NCI-H2081 (cell line): ENCODE measurements at places on chromosomes 1 and 21.
A peak's percentile ranks its signal among the peaks of the same experiment; 100 is the strongest.

GRCh38 chr21:43361127-43361492 is 65.8 kb downstream of the SIK1 start:
- DNase-seq: no peak

- peak; percentile 19 for DNase-seq
Observed at GRCh38 chr21:26844258-26845065, 747 bp downstream of the ADAMTS1 start.

DNA sequence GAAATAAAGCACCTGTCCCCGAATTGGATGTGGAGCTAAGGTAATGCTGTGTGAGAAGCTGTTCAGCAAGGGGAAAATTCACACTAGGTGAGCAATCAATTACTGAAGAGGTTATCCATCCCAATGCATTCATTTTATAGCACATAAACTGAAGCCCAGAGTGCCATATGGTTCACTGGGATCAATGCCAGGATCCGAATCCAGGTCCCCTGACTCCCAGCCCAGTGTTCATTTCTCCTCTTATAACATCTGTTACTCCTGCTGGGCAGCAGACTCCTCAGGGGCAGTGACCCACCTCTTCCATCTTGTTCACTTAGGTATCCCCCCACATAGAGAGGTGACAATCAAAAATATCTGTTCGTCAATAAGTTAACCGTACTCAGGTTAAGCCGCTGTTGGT is 13.2 kb upstream of the SEC16B start:
- DNase-seq: no peak

GRCh38 chr1:155037043-155037442 is 3.4 kb downstream of the DCST1 start:
- no peak for DNase-seq

DNA sequence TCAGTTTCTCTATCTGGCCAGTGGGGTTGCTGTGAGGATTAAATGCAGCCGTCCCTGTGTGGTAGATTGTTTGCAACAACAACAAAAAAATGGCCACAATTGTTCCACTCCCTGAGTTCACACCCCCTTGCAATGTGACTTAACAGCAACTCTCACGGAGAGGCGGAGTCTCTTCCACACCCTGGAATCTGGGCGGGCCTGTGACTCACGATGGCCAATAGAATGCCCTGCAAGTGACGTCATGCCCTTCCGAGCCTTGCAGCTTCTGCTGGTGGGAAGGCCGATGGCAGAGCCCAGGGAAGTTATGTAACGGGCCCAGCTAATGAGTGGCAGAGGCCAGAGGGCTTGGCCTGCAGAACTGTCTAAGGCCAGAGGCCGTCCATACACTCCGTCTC is 87.9 kb downstream of the RIPK4 start:
- DNase-seq: peak; percentile 81

GRCh38 chr1:50420689-50421365 is 2.4 kb downstream of the DMRTA2 start:
- no peak for DNase-seq

DNA sequence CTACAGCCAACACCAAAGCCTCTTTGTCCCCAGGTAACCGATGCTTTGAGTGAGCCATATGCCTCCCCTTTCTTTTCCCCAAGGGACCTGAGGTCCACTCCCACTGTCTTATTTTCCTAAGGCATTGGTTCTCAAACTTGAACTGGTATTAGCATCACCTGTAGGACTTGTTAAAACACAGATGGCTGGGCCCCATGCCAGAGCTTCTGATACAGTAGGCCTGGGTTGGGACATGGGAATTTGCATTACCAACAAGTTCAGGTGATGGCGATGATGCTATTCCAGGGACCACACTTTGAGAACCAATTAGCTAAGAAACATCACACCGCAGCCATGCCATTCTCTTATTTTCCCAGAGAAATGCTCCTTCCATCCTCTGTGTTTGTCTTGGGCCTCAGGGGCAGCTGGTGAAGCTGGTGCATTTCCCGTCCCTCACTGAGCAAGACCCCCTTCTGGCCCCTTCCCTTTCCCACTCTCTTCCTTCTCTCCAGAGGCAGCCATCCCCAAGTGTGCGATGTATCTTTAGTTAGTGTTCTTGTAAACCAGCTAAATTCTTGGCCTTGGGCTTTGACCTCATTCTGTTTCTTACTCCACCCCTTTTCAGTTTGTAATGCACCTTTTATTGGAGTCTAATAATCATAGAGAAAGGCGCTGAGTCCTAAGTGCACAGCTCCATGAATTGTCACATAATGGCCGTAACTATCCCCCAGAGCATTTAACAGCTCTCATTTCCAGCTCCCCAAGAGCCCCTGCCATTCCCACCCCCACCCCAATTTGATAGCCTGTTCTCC is 14.2 kb upstream of the TTC22 start:
- DNase-seq: no peak

- no peak for DNase-seq
Observed at GRCh38 chr1:172951730-172952365, 98.9 kb downstream of the TNFSF18 start.

GRCh38 chr1:244915736-244916135 is 51.4 kb upstream of the HNRNPU start:
- DNase-seq: no peak

DNA sequence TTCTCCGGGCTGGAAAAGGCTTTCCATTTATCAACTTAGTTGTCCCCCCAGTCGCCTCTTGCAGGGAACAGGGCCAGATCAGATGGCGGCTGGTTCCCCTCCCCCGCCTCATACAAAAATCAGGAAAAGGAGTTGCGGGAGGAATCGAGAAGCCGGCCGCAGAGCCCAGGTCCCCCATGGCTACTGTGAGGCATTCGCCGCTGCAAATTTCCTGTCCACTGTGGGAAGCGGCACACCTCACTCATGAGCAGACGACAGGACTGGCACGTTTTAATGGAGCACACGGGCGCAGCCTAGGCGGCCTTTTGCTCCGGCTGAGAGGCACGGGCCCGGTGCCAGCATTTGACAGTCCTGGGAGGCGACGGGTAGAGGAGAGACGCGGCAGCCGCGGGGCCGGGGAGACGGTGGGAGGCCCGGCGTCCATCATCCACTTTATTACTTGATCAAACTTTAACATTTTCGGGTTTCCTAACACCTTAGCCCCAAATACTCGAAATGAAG is 1.1 kb downstream of the GNG4 start:
- peak; percentile 91 for DNase-seq

DNA sequence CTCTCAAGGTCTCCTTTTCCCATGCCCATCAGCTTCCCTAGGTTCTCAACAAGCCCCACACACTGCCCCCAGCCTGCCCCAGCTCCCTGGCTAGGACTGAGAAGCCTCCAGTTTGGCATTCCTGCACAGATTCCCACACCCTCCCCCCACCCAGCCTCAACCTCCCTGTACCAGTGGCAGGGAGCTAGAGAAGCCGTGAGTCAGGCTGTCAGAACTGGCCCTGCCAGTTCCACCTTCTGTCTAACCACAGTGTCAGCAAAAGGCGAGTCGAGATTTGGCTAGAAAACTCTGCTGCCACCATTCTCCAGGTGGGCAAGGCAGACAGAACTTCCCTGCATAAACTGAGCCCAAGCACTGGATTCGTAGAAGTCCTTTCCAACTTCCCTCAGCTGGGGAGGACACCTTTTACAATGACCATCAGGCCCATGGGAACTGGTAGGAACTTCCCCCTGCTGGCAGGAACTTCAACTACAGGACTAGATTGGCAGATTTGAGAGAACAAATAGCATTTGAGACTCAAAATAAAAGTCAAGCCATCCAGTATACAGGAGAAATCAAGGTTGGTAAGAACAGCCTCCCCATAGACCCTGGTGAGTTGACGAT is 31.0 kb downstream of the TNNT2 start:
- peak; percentile 22 for DNase-seq

GRCh38 chr1:110034040-110034450 is 379 bp upstream of the STRIP1 start:
- no peak for DNase-seq

DNA sequence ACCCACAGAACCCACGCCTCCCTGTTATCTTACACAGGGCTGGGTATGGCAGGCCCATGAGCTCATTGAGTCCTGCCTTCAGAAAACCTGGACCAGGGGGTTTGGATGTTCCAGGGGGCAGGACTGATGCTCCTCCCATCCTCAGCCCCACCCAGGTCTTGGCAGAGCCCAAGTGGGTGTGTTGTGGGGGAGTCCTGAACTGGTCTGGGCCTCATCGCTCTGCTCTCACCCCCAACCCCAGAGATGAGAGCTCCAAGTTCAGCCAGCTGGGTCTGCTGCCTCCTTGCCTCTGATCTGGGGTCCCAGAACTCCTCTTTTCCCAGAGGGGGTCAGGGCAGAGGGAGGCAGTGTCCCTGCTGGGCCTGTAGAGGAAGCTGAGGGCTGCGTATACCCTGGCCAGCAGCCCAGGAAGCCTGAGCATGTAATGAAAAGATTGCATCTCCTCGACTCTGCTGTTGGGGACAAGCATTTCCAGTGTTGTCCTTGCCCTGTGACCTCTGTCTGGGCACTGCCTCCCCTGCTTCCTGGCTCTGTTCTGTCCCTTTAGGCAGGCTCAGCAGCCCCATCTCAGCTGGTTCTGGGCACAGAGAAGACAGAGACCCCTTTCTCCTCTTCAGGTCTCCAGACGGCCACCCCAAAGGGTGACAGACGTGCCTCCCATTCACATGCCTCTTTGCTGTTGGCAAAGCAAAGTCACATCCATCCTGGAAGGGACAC is 54.7 kb upstream of the EPS8L3 start:
- no peak for DNase-seq

- DNase-seq: no peak
Observed at GRCh38 chr1:9341301-9341845, 48.7 kb downstream of the SPSB1 start.

DNA sequence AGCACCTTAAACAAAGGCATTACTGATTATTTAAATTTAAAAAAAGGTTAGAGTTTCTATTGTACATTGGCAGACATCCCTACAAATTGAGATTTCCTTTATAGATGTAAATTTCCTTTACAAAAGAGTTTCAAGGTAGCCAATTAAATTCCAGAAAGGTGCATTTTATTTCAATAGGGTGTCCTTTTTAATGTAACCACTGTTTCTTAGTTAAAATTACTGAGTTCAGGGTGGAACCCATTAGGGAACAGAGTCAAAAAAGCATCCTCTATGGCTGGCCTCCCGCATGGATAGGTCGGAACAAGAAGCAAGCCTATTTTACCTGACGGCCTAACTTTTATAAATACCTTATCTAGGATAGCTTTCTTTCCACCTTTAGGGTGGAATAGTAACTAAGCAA is 24.4 kb downstream of the TCP10L start:
- DNase-seq: no peak

DNA sequence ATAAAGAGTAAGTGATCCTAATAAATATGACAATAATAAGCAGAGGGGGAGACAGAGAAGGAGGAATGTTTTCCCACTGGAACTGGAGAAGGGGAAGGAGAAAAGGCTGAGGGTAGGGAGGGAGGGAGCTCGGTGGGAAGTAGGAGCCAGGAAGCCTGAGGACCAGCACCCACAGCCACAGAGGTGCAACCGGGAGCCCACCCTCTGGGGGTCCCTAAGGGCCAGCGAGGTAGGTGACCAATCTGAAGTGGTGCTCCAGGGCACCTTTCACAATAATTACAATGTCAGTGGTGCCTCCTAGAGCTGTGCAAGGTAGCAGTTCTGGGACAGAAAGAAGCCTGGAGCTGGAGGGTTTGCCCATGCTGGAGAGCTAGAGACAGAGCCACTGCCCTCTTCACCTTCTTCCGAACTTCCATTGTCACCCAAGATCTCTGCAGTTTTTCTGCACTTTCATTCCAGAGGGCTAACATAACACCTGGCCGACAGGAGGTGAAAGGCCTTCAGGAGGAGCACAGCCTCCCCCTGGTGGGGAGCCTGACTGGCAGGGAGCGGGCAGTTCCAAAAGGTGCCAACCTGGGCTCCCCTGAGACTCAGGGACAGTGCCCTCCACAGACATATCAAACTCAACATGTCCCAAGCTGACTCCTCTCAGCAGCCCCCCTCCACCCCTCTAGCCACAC is 4.1 kb upstream of the AHCYL1 start:
- no peak for DNase-seq

DNA sequence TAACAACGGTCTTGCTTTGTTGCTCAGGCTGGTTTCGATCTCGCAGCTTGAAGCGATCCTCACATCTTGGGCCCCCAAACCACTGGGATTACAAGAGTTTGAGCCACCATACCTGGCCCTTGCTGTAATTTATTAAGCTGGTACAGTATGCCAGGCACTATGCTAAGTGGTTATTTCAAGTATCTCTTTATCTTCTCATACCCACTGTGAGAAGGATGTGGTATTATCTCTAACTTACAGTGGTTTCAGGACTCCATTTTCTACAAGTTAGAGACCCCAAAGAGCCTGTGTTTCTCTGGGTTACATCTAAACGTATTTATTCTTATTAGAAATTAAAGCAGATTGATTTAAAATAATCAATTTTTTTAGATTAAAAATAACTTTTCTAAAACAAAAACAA is 8.1 kb upstream of the ST3GAL3 start:
- DNase-seq: no peak

- no peak for DNase-seq
Observed at GRCh38 chr1:181583598-181583997, 100.3 kb downstream of the CACNA1E start.

- DNase-seq: peak; percentile 99
Observed at GRCh38 chr1:42420911-42421585, 34.8 kb downstream of the ZMYND12 start.

GRCh38 chr1:181538836-181539235 is 55.5 kb downstream of the CACNA1E start:
- no peak for DNase-seq

DNA sequence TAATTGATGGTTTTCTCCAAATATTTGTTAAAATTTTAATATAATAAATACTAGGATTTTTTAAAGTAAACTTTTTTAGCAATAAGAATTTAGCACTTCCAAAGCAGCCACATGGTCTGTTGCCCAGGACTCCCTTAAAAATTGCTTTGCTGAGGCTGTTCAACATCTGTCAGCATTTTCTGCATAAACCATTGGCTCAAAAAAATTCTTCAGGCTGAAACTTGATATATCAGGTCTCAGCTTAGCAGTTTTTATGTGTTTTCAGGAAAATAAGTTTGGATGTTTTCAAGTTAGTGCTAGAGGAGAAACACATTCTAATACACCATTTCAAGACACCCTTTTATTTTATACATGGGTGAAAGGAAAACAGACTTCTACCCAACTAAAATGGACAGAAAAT is 69.1 kb upstream of the C1orf105 start:
- DNase-seq: no peak

GRCh38 chr1:94440088-94440487 is 21.9 kb downstream of the ABCD3 start:
- no peak for DNase-seq
